A172 (cell line): ENCODE measurements at places on chromosomes 13 and 19. TPM values are rescaled to one million over a fixed set of nuclear protein-coding genes. Genes with fewer than 3 reads are reported as not detected.

BBC3 gene
- total RNA-seq: 5.7 and 7.6 TPM in 2 replicates

ZNF132 gene
- total RNA-seq: 0.03 and 0.19 TPM in 2 replicates

PTPRH gene
- 12.3 and 18.4 TPM in 2 replicates for total RNA-seq

RNF17 gene
- not detected in 2 replicates for total RNA-seq

PRR19 gene
- 2.2 and 3.7 TPM in 2 replicates for total RNA-seq

GIPR gene
- 0.10 and 0.72 TPM in 2 replicates for total RNA-seq

PRTN3 gene
- 0.14 and 0.16 TPM in 2 replicates for total RNA-seq

CEACAM5 gene
- not detected in 2 replicates for total RNA-seq

IGLON5 gene
- not detected in 2 replicates for total RNA-seq

LDLR gene
- 118 and 151 TPM in 2 replicates for total RNA-seq

RPL28 gene
- 453 and 647 TPM in 2 replicates for total RNA-seq

MCF2L gene
- 12.4 and 14.1 TPM in 2 replicates for total RNA-seq

NLRP9 gene
- not detected in 2 replicates for total RNA-seq

OR7A10 gene
- not detected in 2 replicates for total RNA-seq

PLK5 gene
- 0.22 TPM in 1 of 2 replicates, not detected in the other for total RNA-seq

ZNF135 gene
- total RNA-seq: not detected in 2 replicates

C19orf85 gene
- 0.07 TPM in 1 of 2 replicates, not detected in the other for total RNA-seq

MAP2K7 gene
- 7.1 and 12.7 TPM in 2 replicates for total RNA-seq
